Activated T-helper 9 cell treated with anti-CD3 and anti-CD28 coated beads, Interleukin-2, amount 50 U/mL, for 16 hours (primary cell): ENCODE measurements at places on chromosomes 4 and X.

- no peak for DNase-seq
Observed at GRCh38 chr4:30103455-30103854, 616.7 kb upstream of the PCDH7 start.

DNA sequence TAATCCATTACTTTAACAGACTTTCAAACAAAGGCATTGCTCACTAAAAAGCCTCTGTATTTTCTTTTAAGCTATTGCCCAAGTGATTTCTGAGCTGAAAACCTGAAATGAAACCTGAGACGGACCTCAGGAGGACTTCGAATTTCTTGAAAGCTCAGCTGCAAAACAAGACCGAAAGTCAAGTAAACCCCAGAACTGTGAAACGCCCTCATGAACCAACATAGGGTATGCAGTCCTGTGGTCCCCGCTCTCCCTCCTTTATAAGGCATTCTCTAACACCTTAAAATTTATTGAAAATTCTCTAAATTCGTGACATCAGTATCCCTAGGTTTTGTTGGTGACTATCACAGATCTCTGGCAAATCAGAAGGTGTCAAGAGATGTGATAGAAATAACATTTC, 91.8 kb downstream of the SHISA3 start:
- no peak for DNase-seq

- DNase-seq: no peak
Observed at GRCh38 chr4:56799161-56799759, 22.2 kb downstream of the SPINK2 start.

- DNase-seq: no peak
Observed at GRCh38 chrX:24493740-24494581, 28.9 kb downstream of the PDK3 start.

DNA sequence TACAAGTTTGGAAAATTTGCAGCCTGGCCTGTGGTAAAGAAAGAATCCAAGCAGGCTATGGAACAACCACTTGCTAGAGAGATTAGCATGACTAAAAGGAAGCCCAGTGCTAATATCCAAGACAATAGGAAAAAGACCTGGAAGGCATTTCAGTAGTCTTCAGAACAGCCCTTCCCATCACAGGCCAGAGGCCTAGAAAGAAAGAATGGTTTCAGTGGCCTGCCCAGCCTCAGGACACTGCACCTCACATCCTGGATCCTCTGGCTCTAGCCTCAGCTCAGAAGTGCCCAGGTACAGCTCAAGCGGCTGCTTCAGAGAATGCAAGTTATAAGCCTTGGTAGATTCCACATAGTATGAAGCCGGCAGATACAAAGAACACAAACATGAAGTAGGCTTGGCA, 449.8 kb upstream of the AR start:
- no peak for DNase-seq

DNA sequence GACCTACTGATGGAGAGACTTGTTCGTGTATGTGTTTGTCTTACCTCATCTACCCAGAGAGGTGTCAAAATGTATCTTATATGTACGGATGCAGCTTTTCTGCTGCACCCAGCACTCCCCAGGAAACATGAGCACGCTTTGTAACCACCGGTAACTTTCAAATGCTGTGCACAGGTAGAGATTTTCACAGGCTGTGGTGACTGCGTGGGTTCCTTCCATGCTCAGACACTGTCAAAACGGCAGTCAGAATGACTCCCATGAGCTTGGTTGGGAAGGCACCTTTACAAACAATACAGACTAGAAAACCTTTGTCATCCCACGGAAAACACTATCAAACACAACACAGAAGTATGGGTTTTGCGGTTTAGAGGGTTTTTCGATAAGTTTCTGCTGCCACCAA, 28.2 kb downstream of the F11 start:
- DNase-seq: no peak

DNA sequence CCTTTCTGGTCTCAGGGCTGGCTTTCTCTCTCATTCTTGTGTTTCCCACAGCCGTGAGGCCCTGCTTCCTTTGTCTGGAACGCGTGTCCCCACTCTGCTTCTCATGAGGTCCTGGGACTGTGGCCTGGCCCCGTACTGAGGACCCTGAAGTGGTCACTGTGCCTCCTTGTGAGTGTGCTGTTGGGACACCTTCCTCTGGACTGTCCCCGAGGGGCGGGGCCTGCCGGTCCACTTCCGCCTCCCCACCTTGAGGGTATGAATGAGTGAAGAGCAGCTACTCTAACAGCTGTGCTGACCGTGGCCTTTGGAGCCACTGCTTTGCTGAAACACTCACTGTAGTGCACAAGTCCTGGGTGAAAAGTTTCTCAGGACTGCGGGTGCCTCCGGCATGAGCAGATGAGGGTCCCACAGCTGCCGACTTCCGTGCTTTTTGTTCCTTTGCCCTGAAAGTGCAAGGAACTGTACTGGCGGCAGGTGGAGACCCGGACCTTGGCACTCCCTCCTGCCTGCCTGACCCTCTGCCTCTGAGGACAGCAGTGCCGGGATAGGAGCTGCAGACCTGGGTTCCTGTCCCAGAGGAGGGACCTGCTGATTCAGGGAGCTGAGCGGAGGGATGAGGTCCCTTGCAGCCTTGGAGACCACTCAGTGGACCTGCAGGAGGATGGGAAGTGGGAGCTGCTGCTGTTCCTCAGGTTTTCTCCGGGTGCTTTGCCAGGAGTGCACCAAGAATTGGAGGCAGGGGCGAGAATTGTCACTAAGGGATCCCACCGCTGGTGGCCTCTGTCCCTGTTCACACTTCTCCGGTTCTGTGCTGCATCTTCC, 38.0 kb downstream of the HTT-AS start:
- no peak for DNase-seq

DNA sequence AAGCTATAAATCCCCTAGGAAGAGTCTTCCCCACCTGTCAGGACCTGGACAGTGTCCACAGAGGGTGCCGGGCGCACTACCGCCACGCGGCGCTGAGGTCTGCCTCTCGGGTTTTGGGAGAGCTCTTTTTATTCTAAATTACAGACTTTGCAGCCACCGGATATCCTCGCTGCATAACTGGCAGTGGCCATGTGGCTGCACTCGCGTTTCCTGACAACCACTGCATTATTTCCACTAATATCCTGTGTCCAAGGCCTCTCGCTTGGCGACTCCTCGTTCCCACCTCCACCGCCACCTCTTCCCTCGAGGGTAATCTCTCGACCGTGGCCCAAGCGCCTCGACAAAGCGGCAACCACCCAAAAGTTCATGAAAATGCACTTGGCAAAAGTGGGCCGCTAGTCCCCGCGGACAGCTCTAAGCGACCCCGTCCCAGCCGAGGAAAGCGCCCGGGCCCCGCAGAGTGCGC, 512 bp upstream of the TMEM131L start:
- DNase-seq: no peak

GRCh38 chrX:23436875-23437274, 102.2 kb downstream of the PTCHD1 start:
- DNase-seq: no peak

DNA sequence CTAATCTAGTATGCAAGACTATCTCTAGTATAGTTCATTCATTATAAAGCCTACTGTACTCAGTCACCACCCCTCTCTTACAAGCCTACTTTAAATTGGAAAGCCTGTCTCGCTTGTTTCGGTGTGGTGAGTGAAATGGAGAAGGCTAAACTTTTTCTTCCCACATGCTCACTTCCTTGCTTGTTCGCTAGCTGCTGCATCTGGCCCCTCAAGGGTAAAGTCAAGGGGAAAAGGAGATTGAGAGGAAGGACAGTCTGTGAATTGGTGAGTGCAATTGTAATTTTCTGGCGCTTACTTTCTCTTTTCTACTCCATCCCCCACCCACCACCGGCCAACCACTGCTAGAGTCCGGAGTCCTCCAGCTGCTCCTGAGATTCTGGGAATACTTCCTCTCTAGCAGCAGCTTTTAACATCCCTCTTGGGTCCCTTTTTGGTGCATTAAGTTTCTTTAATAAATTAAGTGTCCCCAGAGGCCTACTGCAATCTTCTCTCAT, 12.1 kb upstream of the ARAP2 start:
- no peak for DNase-seq

DNA sequence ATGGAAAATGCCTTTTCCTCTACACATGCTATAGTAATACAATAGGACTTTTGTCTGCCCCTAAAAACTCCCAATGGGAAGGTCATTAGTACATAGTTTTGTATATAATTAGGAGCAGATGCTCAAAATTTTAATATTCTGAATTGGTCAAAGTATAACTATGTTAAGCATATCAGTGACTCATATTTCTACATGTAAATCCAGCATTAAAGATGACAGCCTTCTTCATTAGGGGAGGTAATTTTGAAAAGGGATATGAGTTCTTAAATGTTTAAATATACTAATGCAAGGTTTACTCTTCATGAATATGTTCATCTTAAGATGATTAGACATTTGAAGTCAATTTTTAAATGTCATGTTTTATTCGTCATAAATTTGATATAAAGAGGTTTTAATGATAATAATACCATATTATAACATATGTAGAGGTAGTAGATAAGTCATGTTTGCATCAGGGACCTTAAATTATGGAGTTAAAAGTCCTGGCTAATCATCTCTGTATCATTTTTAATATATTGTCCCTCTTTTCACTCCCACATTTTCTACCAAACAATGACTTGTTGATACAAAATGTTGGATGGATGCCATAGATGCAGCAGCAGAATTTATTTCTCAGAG, 218.8 kb downstream of the STPG2 start:
- DNase-seq: no peak

DNA sequence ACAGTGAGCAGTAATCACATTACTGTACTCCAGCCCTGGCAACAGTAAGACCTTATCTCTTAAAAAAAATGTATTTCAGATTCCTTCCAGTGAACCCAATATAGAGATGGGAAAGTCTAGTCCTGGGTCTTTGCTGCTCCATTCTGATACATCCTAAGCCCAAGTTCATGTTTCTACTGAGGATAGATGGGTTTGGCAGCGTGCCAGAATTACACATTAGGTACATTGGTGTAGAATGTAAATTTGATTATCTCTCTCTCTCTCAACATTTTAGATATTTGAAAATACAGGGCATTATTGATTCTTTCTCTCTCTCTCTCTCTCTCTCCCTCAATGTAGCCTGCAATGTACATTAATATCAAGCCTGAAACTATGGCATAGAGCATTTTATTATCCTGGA, 43.5 kb upstream of the ZNF330 start:
- DNase-seq: no peak
